ENCODE measurements at places on chromosomes 4 and X.

- DNase-seq = no peak
These were observed 450.0 kb downstream of the PDGFC start for GRCh38 chr4:156521631-156522030.

- no peak for DNase-seq
These were observed 1434.6 kb downstream of the C4orf33 start for GRCh38 chr4:130530505-130530904.

DNA sequence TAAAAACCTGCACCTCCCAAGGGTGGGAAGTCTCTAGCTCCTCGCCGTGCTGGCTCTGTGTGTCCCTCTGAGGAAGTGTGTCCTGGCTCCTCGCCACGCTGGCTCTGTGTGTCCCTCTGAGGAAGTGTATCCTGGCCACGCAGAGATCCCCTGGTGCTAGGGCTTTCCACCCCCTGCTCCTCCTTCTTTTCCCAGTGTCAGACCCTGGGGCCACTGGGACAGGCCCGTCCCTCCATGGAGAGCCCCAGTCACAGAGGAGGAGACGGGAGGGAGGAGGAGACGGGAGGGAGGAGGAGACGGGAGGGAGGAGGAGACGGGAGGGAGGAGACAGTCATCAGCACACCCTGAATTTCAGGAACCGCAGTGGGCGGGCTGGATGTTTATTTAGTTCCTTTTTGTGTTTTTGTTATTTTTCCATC, 53.8 kb upstream of the HGFAC start:
- DNase-seq = no peak

DNA sequence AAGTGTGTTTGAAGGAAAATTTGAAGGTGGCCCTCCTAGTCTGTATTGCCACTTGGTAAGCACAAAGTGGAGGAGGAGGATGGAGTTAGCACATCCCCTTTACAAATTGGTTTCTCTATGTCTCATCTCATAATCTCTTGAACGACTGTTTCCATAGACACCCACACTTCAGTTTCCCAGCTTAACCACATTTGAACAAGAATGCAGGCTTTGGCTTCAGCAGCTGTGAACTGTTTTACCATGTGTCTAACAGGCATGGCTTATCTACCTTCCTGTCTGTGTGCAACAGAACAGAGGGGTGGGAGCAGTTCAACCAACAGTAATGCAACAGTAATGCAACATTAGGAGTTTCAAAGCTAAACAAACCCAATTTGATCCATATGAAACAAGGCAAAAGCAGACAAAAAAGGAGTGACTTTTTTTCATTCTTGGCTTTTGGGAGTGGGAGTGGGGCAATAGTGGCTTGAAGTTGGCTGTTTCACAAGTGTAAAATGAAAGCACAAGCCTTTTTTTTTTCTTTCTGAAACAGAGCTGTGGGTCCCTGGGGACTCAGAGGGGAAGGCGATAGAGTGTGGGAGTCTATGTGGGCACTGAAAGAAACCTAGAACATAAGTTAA, 108.0 kb downstream of the ITM2A start:
- no peak for DNase-seq

GRCh38 chr4:142944565-142944964, 98.5 kb upstream of the INPP4B start:
- DNase-seq = no peak

DNA sequence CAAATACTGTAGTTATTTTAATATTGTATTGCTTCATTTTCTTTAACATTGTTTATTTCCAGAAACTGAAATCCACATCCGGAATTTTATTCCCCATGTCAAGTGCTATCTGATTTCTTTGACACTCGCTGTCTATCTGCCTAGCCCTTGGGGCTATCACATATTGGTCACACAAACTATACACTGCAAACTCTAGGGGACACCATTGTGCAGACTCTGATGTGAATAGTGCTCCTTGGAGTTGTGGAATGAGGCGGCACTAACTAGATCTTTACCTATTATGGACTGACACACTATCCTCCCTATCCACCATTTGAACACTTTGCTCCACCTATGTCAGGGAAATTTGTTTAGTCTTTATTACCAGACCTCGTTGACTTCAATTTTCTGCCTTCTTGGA, 534.5 kb downstream of the GLUD2 start:
- DNase-seq = no peak

GRCh38 chr4:121192480-121192879, 28.4 kb upstream of the TNIP3 start:
- DNase-seq = no peak

DNA sequence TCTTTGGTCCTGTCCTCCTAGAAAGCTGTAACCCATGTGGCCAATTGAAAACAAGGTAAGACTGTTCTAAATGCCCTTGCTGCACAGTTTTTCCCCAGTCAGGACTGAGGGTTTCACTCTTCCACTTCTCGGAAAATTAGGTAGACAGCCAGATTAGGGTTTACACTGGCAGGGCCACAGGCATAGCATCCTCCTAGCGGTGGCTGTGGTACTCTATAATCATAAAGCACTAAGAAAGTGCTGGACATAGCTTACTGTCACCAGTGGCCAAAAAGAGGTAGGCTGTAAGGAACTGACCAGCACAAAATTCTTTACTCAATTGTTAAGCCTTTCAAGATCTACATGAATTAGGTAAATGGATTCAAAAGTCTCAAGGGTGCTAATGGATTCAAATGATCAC, 11.6 kb upstream of the USP46 start:
- no peak for DNase-seq

DNA sequence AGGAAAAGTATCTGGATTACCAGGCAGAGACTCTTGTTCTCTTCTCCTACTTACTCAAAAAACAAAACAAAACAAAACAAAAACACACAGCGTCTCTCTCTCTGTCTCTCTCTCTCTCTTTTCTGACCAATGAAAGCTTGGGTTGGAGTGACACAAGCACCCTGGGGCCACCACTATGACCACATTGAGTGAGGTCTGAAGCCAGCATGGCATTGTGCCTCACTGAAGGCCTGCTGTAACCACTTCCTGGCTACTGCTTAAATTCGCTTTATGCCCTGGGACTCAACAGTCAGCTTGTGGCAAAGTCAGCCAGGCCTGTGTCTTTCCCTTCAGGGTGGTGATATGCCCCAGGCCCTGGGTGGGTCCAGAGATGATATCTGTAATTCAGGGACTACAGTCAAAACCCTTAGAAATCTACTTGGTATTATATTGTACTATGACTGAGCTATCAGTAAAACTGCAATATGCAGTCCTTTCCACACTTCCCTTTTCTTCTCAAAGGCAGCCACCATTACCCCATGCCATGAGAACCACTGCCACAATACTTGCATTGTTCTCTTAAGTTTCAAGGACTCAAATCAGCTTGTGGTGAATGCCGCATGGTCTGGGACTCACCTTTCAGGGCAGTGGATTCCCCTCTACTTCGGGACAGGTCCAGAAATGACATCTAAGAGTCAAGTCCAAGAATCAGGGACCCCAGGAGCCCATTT, 606.8 kb upstream of the KLHL4 start:
- no peak for DNase-seq

DNA sequence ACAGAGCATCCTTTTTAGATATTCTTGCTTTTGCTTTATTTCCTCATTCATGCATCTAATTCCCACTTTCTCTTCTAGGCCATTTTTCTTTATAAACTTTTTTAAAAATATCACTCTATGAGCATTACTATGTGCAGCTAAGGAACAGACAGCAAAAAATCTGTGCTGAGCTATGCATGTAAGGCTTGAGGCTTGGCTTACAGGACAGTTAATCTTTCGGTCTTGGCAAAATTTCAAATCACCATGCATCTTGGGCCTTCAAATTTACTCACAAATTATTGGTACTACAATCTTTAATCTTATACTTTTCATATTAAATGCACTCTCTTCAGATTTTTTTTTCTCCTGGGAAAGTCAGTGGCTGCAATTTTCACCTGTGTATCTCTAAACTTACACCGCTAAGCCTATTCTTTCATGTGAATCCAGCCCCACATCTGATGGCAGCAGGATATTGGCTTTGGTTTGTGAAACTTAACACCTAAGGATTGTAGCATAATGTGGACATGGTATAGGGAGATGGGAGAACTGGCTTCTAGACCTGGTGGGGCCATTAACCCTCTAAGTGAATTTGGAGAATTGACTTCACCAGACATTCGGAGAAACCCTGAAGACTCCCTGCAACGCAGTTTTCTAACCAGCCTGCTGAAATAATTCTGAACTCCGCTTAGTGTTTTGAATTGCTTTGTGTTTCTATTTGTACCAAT, 278.3 kb downstream of the SPRY1 start:
- no peak for DNase-seq

DNA sequence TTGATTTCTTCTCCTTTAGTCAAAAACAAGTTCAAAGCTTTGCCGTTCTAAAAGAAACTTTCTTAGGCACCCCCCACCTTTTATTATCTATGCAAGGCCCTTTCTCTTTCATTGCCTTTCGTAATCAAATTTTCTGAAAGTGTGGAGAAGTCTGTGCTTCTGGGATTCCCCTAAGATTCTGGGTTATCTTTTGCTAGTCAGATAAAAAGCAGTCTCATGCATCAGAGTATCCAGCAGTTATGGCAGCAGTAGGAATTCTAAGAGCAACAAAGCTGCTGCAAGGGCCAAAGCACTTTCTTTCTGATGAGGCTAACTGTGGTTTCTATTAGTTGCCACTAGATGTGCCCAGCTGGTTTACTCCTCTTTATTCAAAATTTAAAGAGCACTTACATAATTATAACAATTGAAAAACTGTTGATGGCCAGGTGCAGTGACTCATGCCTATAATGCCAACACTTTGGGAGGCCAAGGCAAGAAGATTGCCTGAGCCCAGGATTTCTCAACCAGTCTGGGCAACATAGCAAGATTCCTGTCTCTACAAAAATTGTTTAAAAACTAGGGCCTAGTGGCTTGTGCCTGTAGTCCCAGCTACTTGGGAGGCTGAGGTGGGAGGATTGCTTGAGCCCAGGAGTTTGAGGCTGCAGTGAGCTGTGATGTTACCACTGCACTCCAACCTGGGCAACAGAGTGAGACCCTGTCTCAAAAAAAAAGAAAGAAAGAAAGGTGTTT, 296.2 kb downstream of the PAPSS1 start:
- no peak for DNase-seq

DNA sequence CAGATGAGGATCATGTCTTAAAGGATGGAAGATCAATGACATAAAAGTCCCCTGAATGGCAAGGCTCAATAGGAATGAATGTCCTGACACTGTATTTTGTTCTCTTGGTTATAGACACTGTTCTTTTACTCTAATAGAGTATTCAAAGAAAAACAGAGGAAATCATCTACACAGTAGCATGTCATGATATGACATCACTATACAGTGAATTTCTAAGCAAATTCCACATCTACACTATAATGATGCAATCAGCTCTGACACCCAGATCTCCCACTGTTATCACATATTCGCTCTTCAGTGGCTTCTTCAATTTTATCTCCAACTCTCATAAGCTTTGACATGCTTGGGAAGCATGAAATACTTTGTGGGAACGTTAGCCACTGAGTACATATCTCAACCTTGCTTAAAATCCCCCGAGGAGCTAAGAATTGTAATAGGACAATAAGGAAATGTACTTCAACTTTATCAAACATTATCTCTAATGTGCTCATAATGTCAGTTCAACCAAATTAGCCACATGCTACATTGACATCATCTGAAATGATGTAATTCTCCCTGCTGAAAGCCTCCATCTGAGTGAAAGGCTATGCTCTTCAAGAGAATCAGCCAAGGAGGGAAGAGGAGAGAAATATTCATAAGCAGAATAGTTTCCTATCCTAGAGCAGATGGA, 139.6 kb upstream of the PTCHD1 start:
- DNase-seq = no peak

DNA sequence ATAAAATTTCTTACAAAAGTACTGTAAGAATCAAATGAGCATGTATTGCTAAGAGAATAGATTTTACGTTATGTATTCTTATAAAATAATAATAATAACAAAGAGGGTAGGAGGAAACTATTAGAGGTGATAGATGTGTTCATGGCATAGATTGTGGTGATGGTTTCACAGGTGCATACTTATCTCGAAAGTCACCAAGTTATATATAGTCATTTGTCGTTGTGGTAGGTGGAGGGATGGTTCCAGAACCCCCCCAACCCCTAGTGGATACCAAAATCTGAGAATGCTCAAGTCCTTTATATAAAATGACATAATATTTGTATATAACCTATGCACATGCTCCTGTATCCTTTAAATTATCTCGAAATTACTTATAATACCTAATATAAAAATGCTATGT, 36.7 kb upstream of the H2AZ1 start:
- DNase-seq = no peak

GRCh38 chr4:7999279-7999678, 59.6 kb upstream of the AFAP1 start:
- DNase-seq = no peak

GRCh38 chr4:89994176-89994873, 99.7 kb downstream of the MMRN1 start:
- no peak for DNase-seq

- DNase-seq = no peak
These were observed 42.4 kb downstream of the PPP3CA start for GRCh38 chr4:101304916-101305315.

DNA sequence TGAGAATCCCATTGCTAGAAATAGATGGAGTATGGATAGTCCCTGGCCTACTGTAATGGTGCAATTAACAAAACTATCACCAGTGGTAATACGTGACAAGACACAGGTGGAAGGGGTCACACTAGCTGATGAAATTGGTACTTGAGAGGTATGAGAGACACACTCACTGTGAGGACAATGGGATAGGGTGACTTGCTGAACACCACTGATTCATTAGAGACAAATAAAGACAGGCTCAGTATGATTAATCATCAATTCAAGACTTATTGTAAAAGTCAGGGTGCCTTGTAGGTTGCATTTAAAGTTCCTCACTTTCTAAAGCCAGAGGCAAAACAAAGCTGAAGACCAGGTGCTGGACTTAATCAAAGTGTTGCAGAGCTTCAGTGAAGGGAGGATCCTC, 361.6 kb upstream of the EMCN start:
- no peak for DNase-seq

GRCh38 chrX:19017271-19017670, 33.4 kb upstream of the PHKA2 start:
- no peak for DNase-seq

GRCh38 chrX:24204331-24204730, 54.8 kb downstream of the ZFX start:
- no peak for DNase-seq

- no peak for DNase-seq
These were observed 1.0 kb downstream of the LRP2BP start for GRCh38 chr4:185394568-185395237.

GRCh38 chr4:11866391-11866790, 437.7 kb upstream of the HS3ST1 start:
- DNase-seq = no peak
